ENCODE measurements at places on chromosomes 5 and 9. TPM values are rescaled to one million over a fixed set of nuclear protein-coding genes. Genes with fewer than 3 reads are reported as not detected.

The SLC36A3 gene
- total RNA-seq: not detected

The PCDHB15 gene
- total RNA-seq: 4.3 TPM

The SARDH gene
- total RNA-seq: not detected

- H3K27me3 ChIP-seq: no peaks in the 10 kb centered on the region
- H3K4me1 ChIP-seq: no peaks in the 10 kb centered on the region
- H3K36me3 ChIP-seq: no peaks in the 10 kb centered on the region
- H3K4me3 ChIP-seq: no peak overlapping the region
- no peak for DNase-seq
- no peak overlapping the region for H3K27ac ChIP-seq
Measured at GRCh38 chr5:5787373-5787772, 364.9 kb downstream of the ICE1 start.

GRCh38 chr9:21576331-21577189 lies 94.4 kb upstream of the IFNE start:
- DNase-seq: no peak
- H3K36me3 ChIP-seq: no peaks in the 10 kb centered on the region
- peaks cover 26% of the 10 kb centered on the region for H3K4me1 ChIP-seq
- peak overlapping the region; percentile 57 for H3K4me3 ChIP-seq
- peaks cover 2% of the 10 kb centered on the region for H3K27me3 ChIP-seq

- peaks cover 55% of the 10 kb centered on the region for H3K4me1 ChIP-seq
- no peaks in the 10 kb centered on the region for H3K27me3 ChIP-seq
- H3K36me3 ChIP-seq: no peaks in the 10 kb centered on the region
- peak overlapping the region; percentile 99 for H3K4me3 ChIP-seq
- peak; percentile 82 for DNase-seq
Measured at GRCh38 chr5:98772415-98773213, 849 bp upstream of the RGMB start.

- H3K27me3 ChIP-seq: no peaks in the 10 kb centered on the region
- DNase-seq: no peak
- H3K27ac ChIP-seq: no peak overlapping the region
Measured at GRCh38 chr5:14902826-14903560, 31.4 kb upstream of the ANKH start.
